ENCODE measurements at places on chromosomes 3 and 15.

GRCh38 chr3:9064850-9065249 is 101.6 kb upstream of the RAD18 start:
- no peak for DNase-seq

- DNase-seq = no peak
Measured at GRCh38 chr3:12879191-12879815, 37.9 kb upstream of the RPL32 start.

DNA sequence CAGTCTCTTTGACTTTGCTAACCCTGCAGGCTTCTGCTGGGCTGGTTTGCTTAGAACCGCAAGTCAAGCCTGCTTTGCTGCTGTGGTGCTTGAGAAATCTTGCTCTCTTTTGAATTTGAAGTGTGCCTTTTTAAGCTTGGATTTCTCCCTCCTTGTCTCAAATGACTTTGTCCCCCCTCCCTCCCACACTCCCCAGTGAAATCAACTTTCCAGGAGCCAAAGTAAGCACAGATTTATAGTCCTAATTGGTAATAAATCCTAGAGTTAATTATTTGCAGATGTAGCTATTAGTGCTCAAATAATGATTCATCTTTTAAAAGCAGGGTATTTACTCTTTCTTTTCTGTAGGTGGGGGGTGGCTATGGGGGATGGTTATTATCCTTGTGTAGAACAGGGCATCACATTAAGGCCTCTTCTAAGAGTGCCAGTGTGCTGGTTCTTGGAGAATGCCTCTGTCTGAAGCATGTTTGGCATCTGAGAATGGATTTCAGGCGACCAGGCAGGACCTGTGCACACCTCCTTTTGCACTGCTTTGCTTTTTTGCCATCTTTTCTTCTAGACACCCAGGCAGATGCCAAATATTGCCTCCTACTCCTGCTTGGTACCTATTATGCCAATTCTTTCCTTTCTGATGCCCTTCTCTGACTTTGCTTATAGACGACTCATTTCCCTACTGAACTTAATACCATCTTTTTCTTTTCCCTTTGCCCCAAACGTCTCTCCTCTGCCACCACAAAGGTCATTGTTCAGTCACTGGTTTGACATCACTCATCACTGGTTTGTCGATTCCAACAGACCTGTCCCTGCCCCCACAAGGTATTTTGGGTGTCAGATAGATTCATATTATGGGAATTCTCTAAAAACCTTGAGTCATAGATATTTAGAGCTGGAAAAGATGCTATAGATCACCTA is 50.7 kb downstream of the CLDN11 start:
- no peak for DNase-seq

GRCh38 chr3:101807888-101808287 is 28.9 kb downstream of the NXPE3 start:
- DNase-seq = no peak

Data from activated T-cell treated with anti-CD3 and anti-CD28 coated beads for 1 hour (primary cell).